Type B pancreatic cell (in vitro differentiated cells): ENCODE measurements at places on chromosomes 3 and 15. TPM values are rescaled to one million over a fixed set of nuclear protein-coding genes. Genes with fewer than 3 reads are reported as not detected.

RTP1 gene
- not detected in 2 replicates for total RNA-seq

- DNase-seq: no peak
- no peaks in the 10 kb centered on the region for H3K36me3 ChIP-seq
- no peak overlapping the region for H3K4me3 ChIP-seq
- no peaks in the 10 kb centered on the region for H3K4me1 ChIP-seq
- no peak overlapping the region for H3K27ac ChIP-seq
Measured at GRCh38 chr3:34374521-34374920, 576.1 kb downstream of the PDCD6IP start.

- H3K4me3 ChIP-seq: no peak overlapping the region
- peaks cover 14% of the 10 kb centered on the region for H3K27me3 ChIP-seq
- no peak for DNase-seq
- H3K36me3 ChIP-seq: no peaks in the 10 kb centered on the region
- peaks cover 11% of the 10 kb centered on the region for H3K4me1 ChIP-seq
- H3K27ac ChIP-seq: no peak overlapping the region
Measured at GRCh38 chr3:181418233-181418632, 293.5 kb upstream of the SOX2 start.

DNA sequence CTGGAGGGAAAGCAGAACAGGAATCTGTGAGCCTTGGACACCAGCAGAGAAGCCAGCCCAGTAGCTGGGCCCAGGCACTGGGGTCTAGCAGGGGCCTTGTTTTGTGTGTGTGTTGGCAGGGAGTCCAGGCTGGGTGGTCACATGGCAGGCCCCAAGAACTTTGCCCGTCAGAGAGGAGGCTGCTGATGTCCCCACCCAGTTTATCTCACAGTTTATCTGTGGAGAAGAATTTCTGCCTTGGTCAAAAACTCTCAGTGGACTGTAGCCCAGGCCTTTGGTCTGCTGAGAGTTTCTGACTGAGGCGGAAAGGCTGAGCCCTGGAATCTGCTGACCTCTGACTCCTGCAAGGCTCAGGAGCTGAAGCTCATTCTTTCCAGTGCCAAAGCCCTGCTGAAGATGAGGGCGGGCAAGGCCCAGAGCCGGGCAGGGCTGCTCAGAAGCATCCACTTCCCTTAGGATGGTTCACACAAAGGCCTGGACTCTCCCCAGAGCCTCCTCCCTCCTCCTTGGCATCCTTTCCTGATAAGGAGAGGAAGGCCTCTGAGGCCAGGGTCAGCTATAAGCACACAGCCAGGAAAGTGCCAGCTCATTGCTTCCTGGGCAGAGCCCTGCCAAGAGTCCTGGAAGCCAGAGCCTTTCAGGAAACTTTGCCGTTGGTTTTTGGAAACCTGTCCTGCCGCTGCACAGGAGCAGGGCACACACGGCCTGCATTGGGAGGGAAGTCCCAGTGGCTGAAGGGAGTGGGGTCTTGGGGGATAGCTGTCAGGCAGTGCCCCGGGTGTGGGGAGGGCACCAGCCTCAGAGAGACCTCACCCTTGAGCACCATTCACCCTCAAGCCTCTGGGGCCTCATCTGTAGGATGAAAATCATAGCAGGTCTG, 37.2 kb upstream of the SLCO2A1 start:
- peak; percentile 62 for DNase-seq
- peaks cover 10% of the 10 kb centered on the region for H3K27me3 ChIP-seq
- no peaks in the 10 kb centered on the region for H3K4me1 ChIP-seq
- H3K36me3 ChIP-seq: no peaks in the 10 kb centered on the region
- no peak overlapping the region for H3K27ac ChIP-seq
- H3K4me3 ChIP-seq: no peak overlapping the region

LRRN1 gene
- total RNA-seq: 30.7 and 85.2 TPM in 2 replicates
